ENCODE measurements at places on chromosomes 5 and 9.
A peak's percentile ranks its signal among the peaks of the same experiment; 100 is the strongest.

DNA sequence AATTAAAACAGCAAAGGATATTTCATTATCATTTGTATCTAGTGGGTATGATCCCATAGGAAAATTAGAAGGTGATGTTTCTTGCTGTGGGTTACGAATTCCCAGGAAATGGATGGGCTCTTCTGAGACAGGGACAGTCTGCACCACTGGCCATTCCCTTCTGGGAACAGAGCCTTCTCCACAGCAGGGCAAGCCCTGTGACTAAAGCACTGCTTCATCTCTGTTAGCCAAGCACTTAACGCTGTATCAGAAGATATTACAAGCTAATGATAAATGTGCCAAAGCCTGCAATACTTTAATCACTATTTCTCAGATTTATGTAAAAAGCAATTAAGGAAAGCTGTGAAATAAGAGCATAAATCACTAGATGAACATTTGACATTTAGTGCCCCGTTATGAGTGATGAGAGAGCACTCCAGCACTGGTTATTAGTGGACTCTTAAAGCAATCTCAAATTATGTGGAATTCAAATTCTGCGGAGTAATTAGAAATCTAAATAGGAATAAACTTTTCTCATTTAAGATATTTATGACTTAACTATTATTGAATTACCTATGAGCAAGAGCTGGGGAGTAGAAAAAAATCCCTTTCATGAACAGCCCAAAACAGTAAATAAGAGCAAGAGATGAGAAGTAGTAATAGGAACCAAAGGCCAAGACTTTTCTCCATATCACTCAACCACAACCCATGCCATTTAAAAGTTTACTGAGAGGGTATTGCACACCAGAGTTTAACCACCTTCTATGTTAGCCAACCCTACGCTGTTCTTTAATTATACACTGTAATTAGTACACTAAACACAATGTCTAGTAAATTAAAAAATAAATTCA lies 49.2 kb downstream of the FAM240B start:
- no peak for DNase-seq

DNA sequence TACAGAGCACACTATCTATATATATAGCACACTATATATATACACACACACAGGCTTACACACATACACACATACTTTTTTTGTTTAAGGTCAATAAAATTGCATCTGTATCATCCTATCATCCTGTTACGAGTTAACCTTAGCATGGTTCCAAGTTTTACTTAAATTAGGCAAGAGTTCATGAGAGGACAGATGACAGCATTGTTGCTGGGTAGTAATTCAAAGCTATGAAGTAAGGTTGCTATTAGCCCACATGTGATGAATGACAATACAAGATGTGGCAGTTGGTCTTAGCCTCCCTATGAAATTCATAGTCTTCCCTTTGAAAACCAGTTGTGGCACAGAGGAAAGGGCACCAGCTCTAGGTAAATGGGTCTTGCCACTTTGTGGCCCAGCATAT lies 438.1 kb downstream of the ACTL7B start:
- DNase-seq, result no peak

DNA sequence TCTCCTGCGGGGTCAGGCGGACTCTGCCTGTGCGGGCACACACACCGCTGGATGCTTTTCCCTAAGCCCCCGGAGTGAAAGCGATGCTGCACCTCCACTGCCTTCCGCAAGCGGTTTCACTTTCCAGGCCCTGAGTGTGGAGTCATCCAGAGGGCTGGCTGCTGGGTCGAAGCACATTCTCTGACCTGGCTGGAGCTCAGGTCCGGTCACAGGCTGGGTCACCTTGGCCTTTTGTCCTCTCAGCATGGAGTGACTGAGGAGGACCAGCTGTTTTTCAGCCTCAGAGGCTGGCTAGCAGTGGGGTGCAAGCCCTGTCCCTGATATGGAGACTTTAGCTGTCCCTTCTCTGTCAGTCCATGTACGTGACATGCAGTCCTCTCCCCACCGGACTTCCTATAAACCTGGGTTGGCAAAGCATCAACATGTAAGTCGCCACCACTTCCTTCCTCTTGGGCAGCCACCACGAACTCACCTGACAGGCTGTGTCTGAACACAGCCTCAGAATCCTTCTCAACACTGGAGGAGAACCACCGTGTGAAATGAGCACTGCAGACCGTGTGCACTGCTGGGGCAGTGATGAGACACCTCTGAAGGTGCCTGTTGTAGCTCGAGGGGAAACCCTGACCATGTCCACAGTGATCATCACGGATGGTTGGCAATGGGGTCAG lies 51.3 kb downstream of the GADD45G start:
- no peak for DNase-seq

DNA sequence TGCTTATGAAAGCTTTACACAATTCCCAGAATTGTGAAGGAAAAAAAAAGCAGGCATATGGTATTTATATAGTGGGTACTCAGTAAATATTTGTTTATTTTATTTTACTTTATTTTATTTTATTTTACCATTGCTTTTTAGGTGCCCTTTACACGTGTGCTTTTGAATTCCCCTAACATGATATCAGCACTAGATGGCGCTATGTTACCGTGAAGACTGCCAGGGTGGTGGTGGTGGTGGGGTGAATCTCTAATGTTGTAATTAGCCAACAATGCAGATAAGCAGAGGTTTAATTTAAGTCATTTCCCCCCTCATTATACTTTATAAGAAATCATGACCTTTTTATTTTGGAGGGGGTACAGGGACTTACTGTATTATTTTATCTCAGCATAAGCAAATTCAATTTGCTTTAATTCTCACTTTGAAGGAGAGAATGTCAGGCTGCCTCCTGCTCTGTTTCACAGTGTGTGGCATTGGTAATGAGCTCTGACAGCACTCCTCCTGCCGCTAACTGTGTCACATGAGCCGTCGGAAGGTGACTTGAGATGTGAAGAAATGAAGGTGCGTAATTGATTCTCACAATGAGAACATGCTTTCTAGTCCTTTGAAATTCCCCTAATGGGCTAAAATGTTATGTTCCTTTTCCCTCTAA lies 165.6 kb downstream of the YTHDC2 start:
- no peak for DNase-seq

- DNase-seq, result no peak
Measured at GRCh38 chr9:98730871-98731270, 22.1 kb upstream of the GABBR2 start.

GRCh38 chr5:150544611-150545219 lies 36.8 kb downstream of the NDST1 start:
- no peak for DNase-seq

GRCh38 chr9:107566611-107567061 lies 77.1 kb upstream of the KLF4 start:
- no peak for DNase-seq

GRCh38 chr5:150176745-150177477 lies 10.3 kb downstream of the CDX1 start:
- DNase-seq, result no peak

GRCh38 chr5:155850370-155850769 lies 476.6 kb upstream of the SGCD start:
- peak; percentile 25 for DNase-seq

- DNase-seq, result no peak
Measured at GRCh38 chr9:128155736-128156500, 4.1 kb upstream of the BBLN start.

DNA sequence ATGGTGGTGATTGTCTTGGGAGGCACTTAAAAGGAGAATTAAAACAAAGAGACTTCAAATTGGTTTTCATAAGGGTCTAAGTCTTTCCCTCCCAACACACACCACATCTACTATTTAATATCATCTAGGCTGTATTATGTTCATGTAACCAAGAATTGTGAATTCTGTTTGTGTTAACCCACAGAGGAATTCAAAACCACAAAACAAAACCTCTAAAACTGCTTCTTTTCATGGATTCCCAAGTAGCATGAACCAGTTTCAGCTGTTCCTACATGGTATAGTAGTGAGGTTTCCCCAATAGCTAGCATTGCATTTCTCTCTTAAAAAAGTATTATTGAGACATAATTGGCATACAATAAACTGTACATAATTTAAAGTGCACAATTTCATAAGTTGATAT lies 283.8 kb downstream of the CD180 start:
- DNase-seq, result no peak

GRCh38 chr5:132466433-132467286 lies 23.9 kb downstream of the IRF1 start:
- DNase-seq, result no peak

DNA sequence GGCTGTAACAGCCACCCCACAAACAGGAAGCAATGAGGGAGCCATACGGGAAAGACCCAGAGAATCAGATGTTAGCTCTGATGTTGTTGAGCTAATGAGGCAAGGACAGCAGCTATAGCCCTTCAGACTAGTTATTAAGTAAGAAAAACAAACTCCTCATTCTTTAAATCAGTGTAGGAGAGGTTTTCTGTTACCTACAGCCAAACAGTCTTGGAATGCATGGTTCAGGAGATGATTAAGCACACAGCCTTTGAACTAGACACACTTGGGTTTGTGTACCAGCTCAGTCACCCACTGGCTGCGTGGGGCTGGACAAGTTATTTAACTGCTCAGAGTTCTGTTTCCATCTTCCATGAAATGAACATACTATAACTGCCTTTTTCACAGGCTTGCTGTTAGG lies 68.1 kb downstream of the SPOCK1 start:
- DNase-seq, result no peak

- peak; percentile 5 for DNase-seq
Measured at GRCh38 chr9:111661802-111662521, 557 bp downstream of the GNG10 start.

GRCh38 chr5:125115195-125115525 lies 368.7 kb upstream of the ZNF608 start:
- no peak for DNase-seq

DNA sequence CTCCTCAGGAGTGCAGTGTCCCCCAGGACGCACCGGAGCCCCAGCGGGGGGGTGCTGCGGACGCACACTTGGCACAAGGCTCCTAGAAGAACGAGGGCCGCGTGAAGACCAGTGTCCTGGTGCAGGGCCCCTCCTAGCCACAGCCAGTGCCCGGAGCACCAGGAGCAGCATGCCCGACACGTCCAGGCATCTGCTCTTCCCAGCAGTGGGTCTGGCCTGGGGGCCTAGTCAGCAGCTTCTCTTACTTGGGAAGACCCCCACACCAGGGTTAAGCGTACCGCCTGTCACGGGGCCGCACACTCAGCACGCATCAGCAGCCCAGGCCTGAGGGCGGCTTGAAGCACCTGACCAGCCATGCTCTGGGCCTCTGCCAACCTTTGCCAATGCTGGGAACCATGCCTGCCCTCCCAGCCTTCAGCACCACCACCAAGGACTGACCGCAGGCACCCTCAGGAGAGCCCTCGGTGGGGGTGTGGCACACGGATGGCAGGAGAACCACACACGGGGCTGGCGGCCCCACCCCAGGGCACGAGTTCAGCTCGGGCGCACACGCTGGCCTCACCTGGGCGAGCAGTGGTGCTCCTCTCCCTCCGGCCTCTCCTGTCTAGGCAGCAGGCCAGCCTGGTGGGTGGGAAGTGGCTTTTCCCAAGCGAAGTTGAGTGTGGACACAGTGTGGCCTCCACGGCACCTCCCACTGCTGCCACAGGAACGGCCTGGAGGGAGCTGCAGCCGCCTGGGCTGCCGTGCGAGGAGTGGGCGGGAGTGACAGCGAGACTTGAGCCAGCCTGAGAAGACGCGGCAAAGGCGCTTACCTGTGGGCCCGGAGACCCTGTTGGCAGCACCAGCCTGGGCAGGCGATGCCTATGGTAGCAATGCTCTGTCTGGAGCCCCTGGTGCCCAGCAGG lies 12.0 kb upstream of the AJM1 start:
- DNase-seq, result no peak

GRCh38 chr5:55232985-55233928 lies at the start of gene CCNO:
Gene CCNO (minus strand): TSS chr5:55233608. CDS start chr5:55233523, 85 bp downstream.
- DNase-seq, result peak; percentile 77

- DNase-seq, result no peak
Measured at GRCh38 chr9:13089666-13090065, 189.8 kb downstream of the MPDZ start.

GRCh38 chr5:143229896-143230675 lies 173.4 kb downstream of the NR3C1 start:
- no peak for DNase-seq

GRCh38 chr5:5220901-5221631 lies 80.9 kb downstream of the ADAMTS16 start:
- DNase-seq, result no peak

DNA sequence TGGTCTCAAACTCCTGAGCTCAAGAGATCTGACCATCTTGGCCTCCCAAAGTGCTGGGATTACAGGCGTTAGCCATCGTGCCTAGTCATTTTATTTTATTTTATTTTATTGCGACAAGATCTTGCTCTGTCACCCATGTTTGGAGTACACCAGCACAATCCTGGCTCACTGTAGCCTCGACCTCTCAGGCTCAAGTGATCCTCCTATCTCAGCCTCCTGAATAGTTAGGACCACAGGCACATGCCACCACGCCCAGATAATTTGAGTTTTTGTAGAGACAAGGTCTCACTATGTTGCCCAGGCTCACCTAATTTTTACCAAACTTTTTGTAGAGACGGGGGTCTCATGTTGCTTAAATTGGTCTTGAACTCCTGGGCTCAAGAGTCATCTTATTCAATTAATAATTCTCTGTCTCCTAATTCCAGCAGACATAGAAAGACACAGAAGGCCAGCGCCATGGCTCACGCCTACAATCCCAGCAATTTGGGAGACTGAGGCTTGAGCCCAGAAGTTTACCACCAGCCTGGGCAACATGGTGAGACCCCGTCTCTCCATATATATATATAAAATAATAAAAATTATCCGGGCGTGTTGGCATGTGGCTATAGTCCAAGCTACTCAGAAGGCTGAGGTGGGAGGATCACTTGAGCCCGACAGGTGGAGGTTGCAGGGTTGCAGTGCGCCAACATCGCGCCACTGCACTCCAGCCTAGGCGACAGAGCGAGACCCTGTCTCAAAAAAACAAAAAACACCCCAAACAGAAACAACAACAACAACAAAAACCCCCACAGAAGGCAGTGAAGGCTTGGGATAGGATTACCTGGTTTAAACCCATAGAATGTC lies 1.0 kb upstream of the UBAP1 start:
- no peak for DNase-seq

DNA sequence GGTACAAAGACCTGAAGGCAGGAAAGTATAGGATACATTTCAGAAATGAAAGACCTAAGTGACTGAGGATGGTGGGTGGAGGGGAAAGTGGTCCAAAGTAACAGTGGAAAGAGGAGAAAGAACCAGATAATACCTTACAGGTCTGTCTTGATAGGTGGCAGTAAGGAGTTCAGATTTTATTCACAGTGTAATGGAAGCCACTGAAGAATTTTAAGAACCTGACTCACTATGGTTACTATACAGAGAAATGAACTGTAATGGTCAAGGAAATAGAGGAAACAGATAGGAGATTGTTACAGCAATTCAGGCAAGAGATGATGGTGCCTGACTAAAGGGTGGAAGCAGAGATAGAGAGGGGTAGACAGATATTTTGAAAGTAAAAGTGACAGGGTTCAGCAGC lies 46.5 kb downstream of the EPB41L4A start:
- no peak for DNase-seq
